A549 treated with RU486 at 1 μM for 4 hours (cell line): ENCODE measurements at places on chromosomes 2 and 18. TPM values are rescaled to one million over a fixed set of nuclear protein-coding genes. Genes with fewer than 3 reads are reported as not detected.

The NCOA1 gene
- 8.4 to 10.0 TPM (median 9.2 TPM) in 5 replicates for total RNA-seq

The HTR2B gene
- 0.06 to 0.11 TPM (median 0.06 TPM) in 3 of 5 replicates, not detected in the others for total RNA-seq

The UBR3 gene
- total RNA-seq: 6.5 to 11.5 TPM (median 9.9 TPM) in 5 replicates

The CXCR2 gene
- total RNA-seq: not detected in 5 replicates

The MAPRE3 gene
- 12.3 to 16.4 TPM (median 14.0 TPM) in 5 replicates for total RNA-seq

The IMPACT gene
- total RNA-seq: 10.6 to 13.9 TPM (median 13.5 TPM) in 5 replicates

The CHRNG gene
- not detected in 5 replicates for total RNA-seq

The MC2R gene
- not detected in 5 replicates for total RNA-seq

The TYW5 gene
- total RNA-seq: 5.8 to 9.0 TPM (median 7.3 TPM) in 5 replicates

The ANKRD29 gene
- 9.3 to 13.5 TPM (median 13.3 TPM) in 5 replicates for total RNA-seq

The FAM228A gene
- not detected in 5 replicates for total RNA-seq

The ICA1L gene
- 1.4 to 2.3 TPM (median 2.1 TPM) in 5 replicates for total RNA-seq

The UGT1A5 gene
- not detected in 5 replicates for total RNA-seq

The KCNK3 gene
- total RNA-seq: 1.0 to 2.1 TPM (median 1.7 TPM) in 5 replicates

The GIGYF2 gene
- total RNA-seq: 20.0 to 31.2 TPM (median 27.2 TPM) in 5 replicates

The PCARE gene
- not detected in 5 replicates for total RNA-seq

The CNDP1 gene
- total RNA-seq: not detected in 5 replicates

The EFR3B gene
- 11.7 to 14.9 TPM (median 13.9 TPM) in 5 replicates for total RNA-seq

The SKOR2 gene
- not detected in 5 replicates for total RNA-seq

The CHN1 gene
- 15.0 to 20.7 TPM (median 19.1 TPM) in 5 replicates for total RNA-seq

The GEN1 gene
- total RNA-seq: 6.8 to 15.6 TPM (median 13.0 TPM) in 5 replicates

The PSD4 gene
- 8.2 to 12.1 TPM (median 10.6 TPM) in 5 replicates for total RNA-seq

The UGT1A4 gene
- total RNA-seq: 0.05 to 0.10 TPM in 2 of 5 replicates, not detected in the others
